ENCODE measurements at places on chromosomes 11 and 22. TPM values are rescaled to one million over a fixed set of nuclear protein-coding genes. Genes with fewer than 3 reads are reported as not detected.

DNA sequence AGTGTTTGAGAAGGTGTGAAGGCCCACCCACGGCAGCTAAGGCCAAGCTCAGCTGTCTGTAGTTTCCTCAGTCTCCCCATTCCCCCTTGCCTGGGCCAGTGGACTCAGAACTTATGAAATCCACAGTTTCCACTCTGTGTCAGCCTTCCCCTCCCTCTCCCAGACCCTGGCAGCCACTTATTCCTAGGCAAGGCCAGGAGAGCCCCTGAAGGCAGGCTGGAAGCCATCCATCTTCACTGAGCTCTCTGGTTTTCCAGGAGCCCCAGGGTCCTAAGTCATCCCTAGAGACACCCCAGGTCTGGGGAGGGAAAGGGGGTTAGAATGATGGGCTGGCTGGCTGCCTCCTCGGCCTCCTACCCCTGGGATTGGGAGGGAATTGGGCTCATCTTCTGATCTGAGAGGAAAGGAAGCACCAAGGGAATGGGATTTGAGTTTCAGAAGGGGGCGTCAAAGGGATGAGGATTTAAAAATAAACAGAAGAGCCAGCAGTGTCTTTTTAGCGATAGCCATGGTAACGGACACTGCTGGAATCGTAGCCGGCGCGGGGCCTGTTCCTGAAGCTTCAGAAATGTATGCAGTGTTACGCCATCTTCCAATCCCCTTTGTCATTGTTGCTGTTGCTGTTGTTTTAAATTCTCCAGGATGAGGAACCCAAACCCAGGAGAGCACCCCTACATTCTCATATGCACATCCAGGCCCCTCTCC is 561.1 kb upstream of the CADM1 start:
- no peak for DNase-seq

- no peak for DNase-seq
Measured at GRCh38 chr11:8285228-8285627, 21.6 kb upstream of the LMO1 start.

DNA sequence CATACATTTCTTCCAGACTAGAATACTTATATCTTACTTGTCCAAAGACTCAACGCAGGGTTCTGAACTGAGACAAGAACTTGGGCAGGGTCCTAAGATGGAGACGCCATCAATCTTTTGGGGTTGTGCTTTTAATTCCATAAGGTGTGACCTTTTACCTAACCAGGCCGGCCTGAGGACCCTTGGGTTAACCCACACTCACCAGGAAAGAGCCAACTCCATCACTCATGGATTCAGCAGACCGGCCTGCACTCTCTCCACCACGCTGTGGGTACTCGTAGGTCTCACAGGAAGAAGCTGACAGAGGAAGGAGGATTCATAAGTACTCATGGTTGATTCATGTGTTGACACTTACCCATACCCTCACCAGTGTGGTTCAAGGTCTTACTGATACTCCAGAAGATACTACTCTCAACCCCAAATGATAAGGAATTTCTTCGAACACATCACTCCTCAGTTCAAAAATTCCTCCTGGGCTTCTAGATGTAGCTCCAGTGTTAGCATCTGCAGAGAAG is 36.2 kb downstream of the USP35 start:
- no peak for DNase-seq

The TP53I11 gene
- 25.8 TPM for total RNA-seq

DNA sequence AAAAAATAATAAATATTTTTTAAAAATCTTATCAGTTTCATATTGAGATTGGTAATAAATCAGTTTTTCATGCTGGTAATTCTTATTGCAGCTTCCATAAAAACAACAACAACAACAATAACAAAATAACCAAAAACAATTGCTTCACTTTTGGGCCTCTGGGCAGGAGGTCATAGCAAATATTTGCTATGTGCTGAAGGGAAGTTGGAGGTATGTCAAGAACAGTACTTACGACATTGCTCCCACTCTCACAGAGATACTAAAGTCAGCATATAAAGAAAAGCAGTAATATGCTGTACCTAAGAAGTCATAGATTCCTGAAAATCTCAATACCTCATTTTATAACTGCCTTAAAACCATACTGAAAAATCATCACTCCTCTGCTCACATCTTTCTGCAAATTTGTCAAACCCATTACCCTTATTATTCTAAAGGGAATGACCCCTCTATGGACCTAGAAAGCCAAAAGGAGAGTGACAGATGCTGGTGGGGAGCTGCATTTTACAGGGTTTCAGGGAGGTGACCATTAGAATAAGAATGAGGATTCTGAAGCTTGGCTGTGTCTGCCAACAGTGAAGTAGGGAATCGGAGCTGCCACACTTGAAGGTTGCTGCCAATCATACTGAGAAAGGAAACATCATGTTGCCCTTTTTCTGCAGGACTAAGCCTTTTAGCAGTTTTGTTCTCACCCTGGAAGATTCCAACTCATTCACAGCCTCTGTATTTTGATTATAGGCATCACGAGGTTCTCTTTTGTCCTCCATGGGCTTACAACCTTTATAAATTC is 742.9 kb downstream of the LRRC4C start:
- DNase-seq = no peak
